ENCODE measurements at places on chromosomes 1 and 21. TPM values are rescaled to one million over a fixed set of nuclear protein-coding genes. Genes with fewer than 3 reads are reported as not detected.

The MTARC2 gene
- not detected for total RNA-seq

The YIPF1 gene
- 25.3 TPM for total RNA-seq

The CACNA1S gene
- not detected for total RNA-seq

The SPRR5 gene
- total RNA-seq, result not detected

The BSND gene
- not detected for total RNA-seq

DNA sequence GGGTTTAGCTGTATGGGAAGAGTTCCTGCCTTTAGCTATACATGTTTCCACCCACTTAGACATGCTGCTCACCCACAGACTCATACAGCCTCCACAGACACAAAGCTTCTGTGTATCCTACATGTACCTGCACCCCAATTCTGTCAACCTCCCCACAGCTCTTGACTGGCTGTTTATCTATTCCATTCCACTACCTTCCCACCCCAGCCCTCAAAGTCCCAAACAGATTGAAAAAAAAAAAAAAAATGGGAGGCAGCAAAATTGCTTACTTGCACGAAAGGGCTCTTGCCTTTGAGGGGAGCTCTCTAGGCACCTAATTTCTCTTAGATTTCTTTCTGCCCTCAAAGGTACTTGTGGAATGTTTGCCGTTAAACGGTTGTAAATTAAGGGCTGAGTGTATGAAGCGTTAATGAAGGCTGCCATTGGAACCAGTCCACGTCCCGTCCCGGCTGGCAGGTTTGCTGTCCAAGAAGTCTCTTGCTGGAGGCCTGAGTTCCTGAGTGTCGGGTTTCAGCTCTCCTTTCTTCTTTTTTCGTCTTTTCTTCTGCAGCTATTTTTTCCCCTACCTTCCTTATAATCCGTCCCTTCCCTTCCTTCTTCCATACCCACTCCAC is 43.6 kb downstream of the PBX1 start:
- no peaks in the 10 kb centered on the region for H3K36me3 ChIP-seq
- no peak overlapping the region for H3K27ac ChIP-seq
- H3K27me3 ChIP-seq, result peaks cover 26% of the 10 kb centered on the region
- H3K4me1 ChIP-seq, result no peaks in the 10 kb centered on the region
- DNase-seq, result no peak

- DNase-seq, result no peak
- no peak overlapping the region for H3K27ac ChIP-seq
- no peaks in the 10 kb centered on the region for H3K4me1 ChIP-seq
- peaks cover 40% of the 10 kb centered on the region for H3K27me3 ChIP-seq
Observed at GRCh38 chr1:208165659-208166058, 78.5 kb downstream of the PLXNA2 start.

- no peak overlapping the region for H3K27ac ChIP-seq
- no peaks in the 10 kb centered on the region for H3K36me3 ChIP-seq
- H3K4me3 ChIP-seq, result no peak overlapping the region
- no peaks in the 10 kb centered on the region for H3K4me1 ChIP-seq
- no peaks in the 10 kb centered on the region for H3K27me3 ChIP-seq
Observed at GRCh38 chr1:217363319-217363718, 267.6 kb downstream of the GPATCH2 start.

DNA sequence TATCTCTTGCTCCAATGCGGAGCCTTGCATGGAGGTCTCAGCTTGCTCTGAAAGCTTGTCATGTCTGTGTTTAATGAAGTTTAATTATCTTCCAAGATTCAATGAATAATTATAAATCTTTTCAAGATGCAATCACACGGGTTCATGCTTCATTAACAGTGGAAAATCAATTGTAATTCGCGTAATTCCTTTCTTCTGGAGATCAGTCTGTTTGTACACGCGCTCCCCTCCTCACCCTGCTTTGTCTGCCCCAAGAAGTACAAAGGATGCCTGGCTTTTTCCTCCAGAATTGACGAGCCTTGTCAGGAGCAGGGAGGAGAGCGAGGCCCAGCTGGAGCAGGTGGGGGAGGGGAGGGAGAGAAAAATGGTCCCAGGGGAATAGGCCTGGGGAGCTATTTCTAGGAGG is 65.0 kb upstream of the DISP3 start:
- no peaks in the 10 kb centered on the region for H3K4me1 ChIP-seq
- H3K27me3 ChIP-seq, result peaks cover 7% of the 10 kb centered on the region
- H3K4me3 ChIP-seq, result no peak overlapping the region
- H3K36me3 ChIP-seq, result no peaks in the 10 kb centered on the region
- no peak for DNase-seq

- H3K4me1 ChIP-seq, result peaks cover 7% of the 10 kb centered on the region
- no peak for DNase-seq
- no peaks in the 10 kb centered on the region for H3K27me3 ChIP-seq
- H3K27ac ChIP-seq, result no peak overlapping the region
Observed at GRCh38 chr1:17273096-17273495, 24.2 kb downstream of the PADI3 start.

DNA sequence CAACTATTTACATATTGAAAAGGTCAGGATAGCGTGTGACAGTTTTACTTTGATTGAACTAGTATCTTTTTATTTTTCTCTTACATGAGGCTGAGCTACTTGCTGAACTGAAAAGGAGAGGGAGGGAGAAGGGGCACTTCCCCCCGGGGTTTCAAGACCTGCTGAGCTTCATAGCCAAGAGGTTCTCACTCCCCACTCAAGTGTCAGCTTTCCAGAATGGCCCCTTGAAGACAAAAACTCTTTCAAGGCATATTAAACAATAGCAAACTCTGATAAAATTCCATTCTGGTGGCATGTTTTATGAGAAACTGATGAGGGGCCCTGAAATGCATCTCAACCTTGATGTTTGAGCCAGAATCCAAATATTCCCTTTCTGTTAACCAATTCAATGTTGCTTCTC is 143.0 kb downstream of the KAZN start:
- H3K4me1 ChIP-seq, result no peaks in the 10 kb centered on the region
- no peak overlapping the region for H3K27ac ChIP-seq
- no peak overlapping the region for H3K4me3 ChIP-seq
- H3K27me3 ChIP-seq, result peaks cover 38% of the 10 kb centered on the region

Measured in natural killer cell treated with Interleukin-12 subunit alpha and Interleukin-12 subunit beta and Interleukin-15 and Interleukin-18, amount 100 ng/mL, for 72 hours (primary cell).